ENCODE measurements at places on chromosomes 2 and 18. TPM values are rescaled to one million over a fixed set of nuclear protein-coding genes. Genes with fewer than 3 reads are reported as not detected.

The RGPD5 gene
- total RNA-seq: 401 TPM

The THUMPD2 gene
- 15.7 TPM for total RNA-seq

DNA sequence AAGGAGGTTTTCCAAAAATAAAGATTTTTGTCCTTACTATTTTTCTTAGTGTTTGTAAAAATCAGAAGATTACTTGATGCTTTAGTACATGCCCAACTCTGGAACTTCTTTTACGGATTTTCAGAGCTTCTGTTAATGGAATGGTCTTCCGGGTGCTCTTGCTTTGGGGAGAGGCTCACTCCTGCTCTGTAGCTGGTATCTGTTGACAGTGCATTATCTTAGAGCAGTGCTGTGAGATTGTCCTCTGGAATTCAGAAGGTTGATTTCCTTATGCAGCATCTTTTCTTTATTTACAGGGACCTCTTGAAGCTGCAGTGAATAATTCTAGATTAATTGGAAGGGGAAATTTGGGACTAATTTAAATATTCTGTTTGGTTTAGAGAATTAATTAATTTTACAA lies 4.6 kb downstream of the MAPRE2 start:
- DNase-seq: no peak

- DNase-seq: no peak
Measured at GRCh38 chr2:154507186-154507585, 191.3 kb upstream of the KCNJ3 start.

The OTX1 gene
- not detected for total RNA-seq

- no peak for DNase-seq
Measured at GRCh38 chr2:162676515-162676914, 162.1 kb downstream of the KCNH7 start.

The HAUS1 gene
- total RNA-seq: 8.8 TPM

DNA sequence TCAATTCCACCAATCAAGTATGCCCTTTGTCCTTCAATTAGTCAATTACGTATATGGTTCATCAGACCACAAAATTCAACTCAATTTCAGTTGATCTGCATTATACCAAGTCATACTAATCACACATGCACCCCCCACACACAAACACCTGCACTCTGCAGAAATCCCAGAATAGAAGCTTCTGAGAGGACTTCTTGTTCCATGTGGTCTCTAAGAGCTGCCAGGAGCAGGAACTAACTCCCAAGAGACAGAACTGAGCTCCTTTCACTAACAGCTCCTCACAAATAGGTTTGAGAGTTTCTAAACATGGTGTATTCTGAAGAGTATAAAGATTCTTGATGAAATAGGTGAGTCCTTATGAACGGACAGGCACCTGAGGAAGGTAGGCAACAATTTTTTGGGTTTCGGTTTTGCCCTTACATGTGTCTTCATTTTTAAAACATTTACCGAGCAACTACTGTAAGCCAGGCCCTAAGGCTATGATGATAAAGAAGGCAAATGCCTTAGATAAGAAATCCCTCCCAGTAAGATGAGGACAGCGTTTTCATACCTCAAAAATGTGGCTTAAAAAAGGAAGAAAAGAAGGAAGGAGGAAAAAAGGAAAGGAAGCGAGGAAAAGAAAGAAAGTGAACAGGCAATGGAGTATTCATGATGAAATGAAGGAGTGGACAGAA lies 183.1 kb downstream of the PID1 start:
- no peak for DNase-seq

DNA sequence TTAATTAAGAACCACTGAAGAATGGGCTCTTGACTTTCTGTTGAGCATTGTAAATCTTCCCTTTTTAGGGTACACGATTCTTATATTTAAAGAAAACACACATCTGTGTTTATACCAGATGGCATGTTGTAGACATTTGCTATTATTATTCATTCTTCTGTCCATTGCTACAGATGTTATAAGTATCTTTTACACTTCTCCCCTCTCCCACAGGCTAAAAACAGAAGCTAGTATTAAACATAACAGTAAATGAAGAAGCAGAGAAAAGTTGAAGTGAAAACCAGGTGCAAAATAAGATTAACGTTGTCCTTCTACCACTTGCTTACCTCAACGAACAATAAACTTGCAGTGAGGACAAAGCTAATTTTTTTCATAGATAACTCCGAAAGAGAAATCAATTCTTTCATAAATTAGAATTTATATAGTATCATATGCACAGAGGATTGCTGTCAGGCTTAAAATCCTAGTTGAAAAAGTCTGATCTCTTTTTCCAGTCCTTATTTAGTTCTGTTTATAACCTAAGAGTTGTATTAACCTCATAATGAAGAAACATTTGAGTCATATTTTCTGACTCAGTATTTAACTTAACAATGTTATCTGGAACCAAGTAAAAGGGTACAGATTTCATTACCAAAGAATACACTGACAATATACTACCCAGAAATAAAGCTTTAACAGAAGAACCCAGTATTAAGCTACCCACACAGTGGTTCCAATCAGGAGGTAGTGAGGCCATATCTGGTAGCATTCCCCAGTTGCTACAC lies 16.4 kb upstream of the ZNF385B start:
- no peak for DNase-seq

GRCh38 chr2:12262681-12263436 lies 453.9 kb upstream of the TRIB2 start:
- no peak for DNase-seq

- DNase-seq: no peak
Measured at GRCh38 chr2:237298151-237299118, 115.5 kb downstream of the COL6A3 start.

Measured in CD8-positive, alpha-beta T cell (primary cell).